Left renal pelvis (tissue), 4 donors: ENCODE measurements at places on chromosomes 3 and 15. TPM values are rescaled to one million over a fixed set of nuclear protein-coding genes. Genes with fewer than 3 reads are reported as not detected.

The REC114 gene
- polyA plus RNA-seq = not detected

The CACNA2D3 gene
- polyA plus RNA-seq = 2.9 TPM

The HDGFL3 gene
- polyA plus RNA-seq = 87.7 TPM

The PTPRG gene
- polyA plus RNA-seq = 71.4 TPM

The SAMD7 gene
- not detected for polyA plus RNA-seq

The ELL3 gene
- 2.8 TPM for polyA plus RNA-seq

The GP5 gene
- polyA plus RNA-seq = 0.67 TPM

The RARRES1 gene
- polyA plus RNA-seq = 37.1 TPM
